EH (cell line): ENCODE measurements at places on chromosomes 5 and 9.
A peak's percentile ranks its signal among the peaks of the same experiment; 100 is the strongest.

DNA sequence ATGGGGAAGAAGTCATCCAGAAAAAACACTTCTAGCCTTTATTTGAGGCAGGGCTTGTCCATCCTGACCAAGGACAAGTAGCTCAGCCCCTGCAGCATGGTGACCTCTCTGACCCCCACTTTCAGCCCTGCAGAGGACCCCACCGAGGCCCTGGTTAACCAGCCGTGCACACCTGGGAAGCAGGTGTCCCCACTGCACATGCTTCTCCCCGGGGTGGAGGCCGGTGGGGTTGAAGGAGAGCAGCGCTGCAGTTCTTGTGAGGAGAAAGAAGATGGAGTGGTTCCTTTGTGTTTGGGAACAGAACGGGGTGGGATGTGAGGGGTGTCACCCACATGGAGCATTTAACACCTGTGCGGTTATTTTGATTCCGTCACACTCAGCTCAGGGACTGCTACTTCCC is 21.1 kb upstream of the ZBTB34 start:
- DNase-seq = no peak

DNA sequence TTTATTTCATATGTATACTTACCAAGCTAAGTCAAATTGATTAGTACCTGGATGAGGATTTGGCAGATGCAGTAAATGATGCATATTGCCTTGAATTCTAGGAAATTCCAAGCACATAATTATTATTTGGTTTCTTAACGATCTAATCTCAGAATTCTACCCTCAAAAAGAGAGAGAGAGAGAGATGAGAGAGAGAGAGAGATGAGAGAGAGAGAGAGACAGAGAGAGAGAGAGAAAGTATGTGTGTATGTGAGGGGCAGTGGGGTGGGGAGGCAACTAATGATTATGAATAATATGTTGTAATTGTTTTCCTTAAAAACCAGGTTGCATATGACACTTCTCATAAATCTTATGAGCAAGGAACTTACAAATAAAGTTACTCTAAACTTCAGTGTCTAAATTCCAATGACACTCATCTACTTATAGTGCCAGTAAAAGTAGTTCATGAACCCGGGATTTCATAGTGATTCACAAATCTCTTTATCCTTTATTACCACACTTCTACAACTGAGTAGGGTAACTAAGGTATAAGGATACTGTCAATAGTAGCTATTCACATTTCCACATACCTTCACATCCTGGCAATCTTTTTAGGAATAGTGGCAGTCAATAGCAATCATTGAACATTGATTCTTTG is 60.5 kb upstream of the EDIL3 start:
- DNase-seq = no peak

GRCh38 chr9:134343637-134344036 is 17.4 kb downstream of the RXRA start:
- no peak for DNase-seq

GRCh38 chr9:99326112-99326916 is 104.2 kb downstream of the SEC61B start:
- peak; percentile 71 for DNase-seq

- DNase-seq = peak; percentile 30
Measured at GRCh38 chr5:74243634-74244033, 396.9 kb downstream of the ENC1 start.

GRCh38 chr5:81125959-81126358 is 107.2 kb upstream of the CKMT2 start:
- peak; percentile 14 for DNase-seq

DNA sequence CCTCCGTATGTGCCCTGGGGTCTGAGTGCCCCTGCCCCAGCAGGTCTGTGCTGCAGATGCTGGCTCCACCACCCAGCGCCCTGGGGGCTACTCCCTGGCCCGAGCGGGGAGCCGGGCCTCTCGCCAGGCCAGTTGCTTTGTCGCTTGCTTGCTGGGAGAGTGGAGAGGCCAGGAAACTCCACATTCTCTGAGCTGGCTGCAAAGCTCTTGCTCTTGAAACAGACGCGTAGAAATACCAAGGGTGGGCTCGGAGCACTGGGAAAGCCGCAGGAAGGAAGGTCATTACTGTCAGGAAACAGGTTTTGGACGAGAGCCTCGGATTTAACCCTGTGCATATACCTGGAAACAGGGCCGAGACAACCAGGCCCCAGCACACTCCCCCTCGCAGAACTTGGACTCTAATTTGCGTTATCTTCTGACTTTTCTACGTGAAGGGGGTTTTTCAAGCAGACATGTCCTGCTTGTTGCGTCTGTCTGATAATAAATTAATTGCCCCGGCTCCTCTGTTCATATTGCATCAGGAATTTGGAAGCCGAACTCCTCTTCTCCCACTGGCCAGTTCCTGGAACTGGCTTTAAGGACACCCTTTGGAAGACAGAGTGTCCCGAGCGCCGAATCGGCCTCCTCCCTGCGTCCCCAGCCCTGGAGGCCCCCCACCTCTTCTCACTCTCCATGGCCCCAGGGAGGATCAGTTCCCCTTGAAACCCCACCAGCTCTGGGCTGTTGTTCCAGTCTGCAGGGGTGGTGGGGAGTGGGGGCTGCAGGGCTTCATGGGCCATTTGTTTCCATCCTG is 11.2 kb downstream of the ADAMTSL2 start:
- no peak for DNase-seq

DNA sequence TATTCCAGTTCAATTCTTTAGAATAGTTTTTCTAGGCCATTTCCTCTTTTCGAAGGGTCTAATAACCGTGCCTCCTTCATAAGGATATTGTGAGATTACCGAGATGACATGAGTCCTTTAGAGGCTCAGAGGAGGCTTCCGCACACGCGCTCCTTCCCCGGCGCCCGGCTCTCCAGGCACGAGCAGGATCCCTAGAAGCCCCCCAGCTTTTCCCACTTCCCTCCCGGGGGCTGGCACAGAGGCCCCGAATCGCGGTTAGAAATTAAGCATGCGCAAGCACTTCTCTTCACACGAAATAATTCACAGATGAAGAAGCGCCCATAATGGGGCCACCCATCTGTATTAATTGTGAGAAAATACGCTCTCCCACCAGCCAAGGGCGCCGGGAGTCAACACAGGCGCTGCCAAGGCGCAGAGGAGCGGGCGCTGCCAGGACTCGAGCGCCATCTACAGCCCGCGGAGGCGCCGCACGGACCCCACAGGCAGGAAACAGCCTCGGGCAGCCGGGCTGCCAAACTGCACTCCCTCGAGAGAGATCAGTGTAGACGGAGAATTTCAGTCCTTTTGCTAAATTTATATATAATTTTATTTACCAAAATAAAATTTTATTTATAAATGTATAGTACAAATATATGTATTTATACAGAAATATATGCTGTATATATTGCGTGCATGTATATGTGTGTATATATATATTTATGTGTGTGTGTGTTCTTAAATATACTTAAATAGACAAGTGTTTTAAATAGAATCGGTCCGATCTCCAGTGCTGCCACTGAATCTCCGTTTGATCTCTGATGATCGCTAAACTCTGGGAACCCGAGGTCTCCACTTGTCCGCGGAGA is 258.1 kb upstream of the NFIL3 start:
- peak; percentile 62 for DNase-seq

DNA sequence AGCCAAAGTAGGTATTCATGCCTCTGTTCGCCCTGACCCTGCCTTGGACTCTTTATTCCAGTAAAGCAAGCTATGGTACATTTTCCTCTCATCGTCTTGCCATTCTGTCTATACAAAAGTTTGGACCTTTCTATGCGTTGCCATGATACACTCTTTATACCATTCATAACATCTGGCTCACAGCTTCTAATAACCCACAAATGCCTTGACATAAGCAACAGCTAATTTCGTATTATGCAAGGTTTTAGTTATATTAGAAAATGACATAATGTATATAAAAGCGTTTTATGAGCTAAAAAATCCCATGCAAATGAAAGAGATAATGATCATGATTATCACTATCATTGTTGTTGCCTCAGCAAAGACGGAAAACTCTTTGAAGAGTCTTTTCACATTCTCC is 265.7 kb downstream of the TMEM167A start:
- DNase-seq = no peak

GRCh38 chr9:110842169-110842568 is 173.6 kb downstream of the MUSK start:
- DNase-seq = no peak

- DNase-seq = no peak
Measured at GRCh38 chr9:136899196-136899595, 12.9 kb downstream of the TRAF2 start.

GRCh38 chr5:148085977-148086705 is 22.4 kb downstream of the SPINK5 start:
- DNase-seq = peak; percentile 3

GRCh38 chr9:105355781-105356180 is 92.1 kb upstream of the FSD1L start:
- peak; percentile 3 for DNase-seq

- DNase-seq = peak; percentile 79
Measured at GRCh38 chr9:87149799-87150198, 202.5 kb upstream of the GAS1 start.

DNA sequence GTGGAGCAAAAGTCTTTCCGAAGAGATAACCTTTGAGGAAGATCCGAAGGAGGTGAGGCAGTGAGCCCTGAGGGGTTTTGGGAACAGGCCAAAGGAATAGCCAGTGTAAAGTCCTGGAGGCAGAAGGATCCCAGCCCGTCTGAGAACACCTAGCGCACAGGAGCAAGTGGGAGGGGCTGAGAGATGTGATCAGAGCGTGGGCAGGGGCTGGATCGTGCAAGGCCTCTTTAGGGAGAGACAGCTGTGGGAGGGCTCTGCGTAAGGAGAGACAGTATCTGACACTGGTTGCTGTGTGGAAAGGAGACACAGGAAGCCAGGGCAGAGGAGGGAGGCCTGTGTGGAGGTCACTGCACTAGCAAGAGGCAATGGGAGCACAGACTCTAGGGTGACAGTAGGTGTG is 68.2 kb downstream of the BARX1 start:
- no peak for DNase-seq

DNA sequence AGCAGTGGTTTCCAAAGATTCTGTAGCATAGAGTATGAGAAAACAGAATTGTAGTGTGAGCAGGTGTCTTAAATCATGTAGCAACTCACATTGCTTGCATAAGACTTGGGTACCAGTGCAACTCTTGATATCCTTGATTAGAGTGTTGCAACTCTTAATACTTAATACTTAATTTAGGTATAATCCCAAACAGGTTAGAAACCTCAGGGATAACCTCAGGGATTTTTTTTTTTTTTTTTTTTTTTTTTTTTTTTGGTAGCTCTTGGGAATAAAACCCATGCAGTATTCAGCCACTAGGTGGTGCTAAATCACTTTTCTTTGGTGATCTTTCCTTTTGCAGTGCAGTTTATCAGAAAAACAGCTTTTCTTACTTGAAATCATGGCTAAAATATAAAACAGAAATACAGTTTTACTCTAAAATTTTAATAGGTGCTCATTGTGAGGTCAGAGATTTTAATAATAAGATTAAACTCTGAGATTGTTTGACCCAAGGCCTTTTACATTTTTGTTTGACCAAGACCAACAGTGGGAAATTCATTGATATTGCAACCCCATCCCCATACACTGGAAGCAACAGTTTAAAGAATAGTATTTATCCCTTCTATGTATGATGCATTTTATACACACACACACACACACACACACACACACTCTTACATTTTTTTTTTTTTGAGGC is 55.3 kb downstream of the ERAP1 start:
- DNase-seq = peak; percentile 69

GRCh38 chr9:137044037-137044436 is 1.9 kb downstream of the NPDC1 start:
- DNase-seq = no peak

- no peak for DNase-seq
Measured at GRCh38 chr5:105735704-105736103, 1935.0 kb downstream of the EFNA5 start.

DNA sequence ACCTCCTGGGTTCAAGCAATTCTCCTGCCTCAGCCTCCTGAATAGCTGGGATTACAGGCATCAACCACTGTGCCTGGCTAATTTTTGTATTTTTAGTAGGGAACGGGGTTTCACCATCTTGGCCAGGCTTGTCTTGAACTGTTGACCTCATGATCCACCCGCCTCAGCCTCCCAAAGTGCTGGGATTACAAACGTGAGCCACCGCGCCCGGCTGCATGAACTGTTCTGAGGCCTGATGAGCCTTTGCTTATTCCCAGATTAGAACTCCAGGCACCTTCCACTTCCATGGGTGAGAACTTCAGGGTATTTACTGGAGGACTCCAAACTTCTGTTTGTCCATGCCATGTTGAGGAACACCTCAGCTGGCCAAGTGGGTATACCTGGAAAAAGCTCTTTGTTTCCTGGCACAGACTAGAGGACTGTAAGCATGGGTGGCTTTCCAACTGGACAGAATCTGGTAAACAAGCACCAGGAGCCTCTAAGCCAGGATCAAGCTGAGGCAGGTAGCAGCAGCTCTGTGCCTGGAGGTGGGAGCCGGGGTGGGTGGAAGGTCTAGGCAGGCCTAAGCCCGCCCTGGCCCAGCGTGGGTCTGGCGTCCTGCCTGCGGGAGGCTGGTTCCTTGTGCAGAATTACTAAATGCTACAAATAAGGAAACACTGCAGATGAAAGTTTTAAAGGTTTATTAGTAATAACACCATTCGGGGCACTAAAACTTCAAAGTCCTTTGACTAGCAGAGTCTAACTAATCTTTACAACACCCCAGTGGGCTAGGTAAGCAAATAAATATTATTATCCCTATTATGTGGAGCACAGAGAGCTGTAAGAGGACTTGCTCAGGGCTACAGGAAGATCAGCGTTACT is 78.4 kb downstream of the SEMA5A start:
- no peak for DNase-seq

GRCh38 chr5:168734620-168735300 is 155.6 kb upstream of the PANK3 start:
- DNase-seq = peak; percentile 10

DNA sequence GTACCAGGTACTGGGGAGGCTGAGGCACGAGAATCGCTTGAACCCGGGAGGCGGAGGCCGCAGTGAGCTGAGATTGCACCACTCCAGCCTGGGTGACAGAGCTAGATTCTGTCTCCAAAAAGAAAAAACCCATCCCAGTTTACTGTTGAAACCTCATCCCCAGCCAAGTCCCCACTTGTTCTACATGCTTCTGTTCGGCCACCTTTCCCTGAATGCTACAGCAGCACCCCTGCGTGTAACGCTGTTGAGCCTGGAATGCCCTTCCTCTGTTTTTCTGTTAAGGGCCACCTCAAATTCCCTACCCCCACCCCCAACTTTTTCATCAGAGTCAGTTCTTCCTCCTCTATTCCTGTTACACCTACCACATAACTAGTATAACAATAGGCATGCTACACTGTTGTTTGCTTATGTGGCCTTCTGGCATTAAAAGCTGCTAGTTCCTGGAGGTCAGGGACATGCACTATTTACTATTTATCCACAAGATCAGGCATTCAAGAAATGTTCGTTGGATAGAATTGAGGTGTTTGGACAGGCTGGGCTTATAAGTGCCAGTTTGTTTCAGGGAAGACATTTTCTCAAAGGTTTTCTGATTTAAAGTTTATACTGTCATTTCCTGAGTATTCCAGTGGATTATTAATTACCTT is 47.1 kb upstream of the C5orf47 start:
- no peak for DNase-seq

- no peak for DNase-seq
Measured at GRCh38 chr9:26748449-26749058, 144.0 kb downstream of the CAAP1 start.

GRCh38 chr9:132671620-132672412 is 1.6 kb downstream of the GTF3C4 start:
- peak; percentile 29 for DNase-seq
